ENCODE measurements at places on chromosomes 7 and 10.

DNA sequence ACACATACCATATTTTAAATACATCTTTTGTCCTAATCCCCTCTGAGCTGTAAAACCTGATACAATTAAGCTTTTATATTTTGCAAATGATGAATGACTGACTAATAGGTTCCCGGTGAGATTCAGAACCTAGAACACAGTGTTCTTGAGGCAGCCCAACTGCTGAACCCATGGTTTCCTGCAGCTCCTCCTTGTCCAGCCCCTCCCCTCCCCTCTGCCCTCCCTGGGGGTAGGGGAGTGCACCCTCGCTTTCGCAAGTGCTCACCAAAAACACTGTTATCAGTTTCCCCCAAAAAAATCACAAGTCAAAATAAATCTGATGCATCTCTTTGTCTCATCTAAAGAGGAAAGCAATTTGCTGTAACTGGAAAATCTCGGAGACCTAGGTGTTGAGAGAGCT is 602.8 kb downstream of the KCNMA1 start:
- DNase-seq: no peak

- no peak for DNase-seq
Observed at GRCh38 chr10:88754287-88754686, 5.5 kb upstream of the LIPN start.

DNA sequence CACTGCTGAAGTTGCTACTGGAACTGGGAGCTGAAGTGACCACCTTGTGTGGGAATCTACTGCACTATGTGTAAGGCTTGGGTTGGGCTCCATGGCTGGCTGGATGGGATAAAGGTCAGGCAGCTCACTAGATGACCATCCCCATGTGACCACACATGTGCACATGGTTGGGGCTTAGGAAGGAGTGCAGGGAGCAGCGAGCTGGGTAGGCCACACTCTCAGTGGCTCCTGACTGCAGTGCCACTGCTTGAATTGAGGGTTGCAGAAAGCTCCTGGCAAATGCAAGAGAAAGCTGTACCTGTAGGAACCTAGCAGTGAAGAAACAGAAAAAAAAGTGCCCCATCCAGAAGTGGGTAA is 47.5 kb upstream of the AMPH start:
- DNase-seq: no peak

- no peak for DNase-seq
Observed at GRCh38 chr7:31192986-31193385, 140.9 kb downstream of the ADCYAP1R1 start.

- no peak for DNase-seq
Observed at GRCh38 chr7:86600506-86601290, 43.0 kb upstream of the GRM3 start.

- DNase-seq: no peak
Observed at GRCh38 chr10:15585303-15585715, 134.4 kb downstream of the ITGA8 start.

DNA sequence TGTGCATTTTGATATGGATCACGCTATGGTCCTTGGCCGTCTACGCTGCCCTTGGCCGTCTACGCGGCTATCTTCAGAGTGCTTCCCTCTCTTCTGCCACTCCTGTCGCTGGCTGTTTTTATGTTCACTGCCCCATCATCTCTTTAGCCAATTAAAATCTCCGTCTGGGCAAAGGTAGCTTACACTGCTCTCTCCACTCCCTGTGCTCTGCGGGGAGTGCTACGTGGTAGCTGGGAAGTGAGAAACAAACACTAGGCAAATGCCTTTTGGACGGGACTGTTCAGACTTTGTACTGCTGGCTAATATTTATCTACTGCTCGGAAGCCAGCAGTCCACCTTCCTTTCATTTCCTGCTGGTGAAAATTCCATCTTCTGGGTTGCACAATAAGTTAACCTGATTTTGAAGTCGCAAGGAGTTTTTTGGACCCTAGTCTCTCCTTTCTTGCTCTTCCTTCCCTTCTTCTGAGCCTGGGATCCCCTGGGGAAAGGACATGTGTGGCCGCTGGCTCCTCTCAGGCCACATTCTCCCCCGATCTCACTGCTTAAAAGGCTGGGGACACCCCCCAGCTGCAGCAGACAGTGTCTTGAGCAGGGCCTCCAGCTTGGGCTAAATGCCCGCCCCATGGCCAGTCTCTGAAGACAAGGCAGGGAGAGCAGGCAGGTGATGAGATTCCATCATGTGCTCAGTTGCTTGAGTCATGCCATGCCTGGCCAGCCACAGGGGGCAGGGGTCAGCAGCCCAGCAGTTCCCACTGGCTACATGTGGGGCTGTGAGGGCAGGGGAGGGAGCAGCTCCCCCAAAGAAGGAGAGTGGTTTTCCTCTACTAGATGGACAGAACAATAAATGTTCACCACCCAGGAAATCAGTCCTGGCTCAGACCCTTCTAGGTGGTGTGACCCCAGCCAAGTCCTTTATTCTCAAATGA is 25.5 kb upstream of the RBM33 start:
- no peak for DNase-seq

GRCh38 chr7:127578036-127578684 is 7.2 kb downstream of the GCC1 start:
- no peak for DNase-seq

DNA sequence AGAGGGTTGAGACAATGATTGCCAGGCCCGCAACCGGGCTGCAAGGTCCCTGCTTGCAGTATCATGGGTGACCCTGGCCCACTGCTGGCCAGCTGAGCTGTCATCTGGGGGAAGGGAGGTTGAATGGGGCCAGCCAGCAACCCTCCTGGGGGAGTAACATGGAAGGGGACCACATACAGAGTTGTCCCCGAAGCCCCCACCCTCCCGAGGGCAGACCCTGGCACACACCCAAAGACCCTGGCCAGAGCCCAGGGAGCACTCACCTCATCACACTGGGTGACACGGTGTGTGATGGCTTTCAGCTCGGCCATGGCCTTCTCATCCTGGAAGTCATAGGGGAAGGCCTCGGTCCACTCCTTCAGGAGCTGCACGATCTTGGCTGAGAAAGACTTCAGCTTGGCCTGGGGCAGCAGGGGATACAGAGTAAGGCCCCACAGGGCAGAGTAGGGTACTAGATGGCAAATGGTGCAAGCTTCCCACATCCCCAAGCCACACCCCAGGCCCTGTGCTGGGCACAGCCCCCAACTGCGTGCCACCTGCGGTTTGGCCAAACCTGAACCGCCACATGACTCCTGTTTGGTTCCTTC is 63.4 kb downstream of the CSGALNACT2 start:
- DNase-seq: no peak

GRCh38 chr10:122474131-122474818 is 12.9 kb downstream of the HTRA1 start:
- DNase-seq: no peak

GRCh38 chr7:22979861-22980260 is 34.1 kb downstream of the HYCC1 start:
- no peak for DNase-seq

GRCh38 chr7:98687111-98687751 is 70.1 kb downstream of the NPTX2 start:
- DNase-seq: no peak
